ENCODE measurements at places on chromosomes 2 and 18.

- DNase-seq = no peak
Observed at GRCh38 chr2:143730155-143730952, 601.1 kb downstream of the ARHGAP15 start.

GRCh38 chr2:58428096-58429013, 187.2 kb upstream of the FANCL start:
- DNase-seq = no peak

DNA sequence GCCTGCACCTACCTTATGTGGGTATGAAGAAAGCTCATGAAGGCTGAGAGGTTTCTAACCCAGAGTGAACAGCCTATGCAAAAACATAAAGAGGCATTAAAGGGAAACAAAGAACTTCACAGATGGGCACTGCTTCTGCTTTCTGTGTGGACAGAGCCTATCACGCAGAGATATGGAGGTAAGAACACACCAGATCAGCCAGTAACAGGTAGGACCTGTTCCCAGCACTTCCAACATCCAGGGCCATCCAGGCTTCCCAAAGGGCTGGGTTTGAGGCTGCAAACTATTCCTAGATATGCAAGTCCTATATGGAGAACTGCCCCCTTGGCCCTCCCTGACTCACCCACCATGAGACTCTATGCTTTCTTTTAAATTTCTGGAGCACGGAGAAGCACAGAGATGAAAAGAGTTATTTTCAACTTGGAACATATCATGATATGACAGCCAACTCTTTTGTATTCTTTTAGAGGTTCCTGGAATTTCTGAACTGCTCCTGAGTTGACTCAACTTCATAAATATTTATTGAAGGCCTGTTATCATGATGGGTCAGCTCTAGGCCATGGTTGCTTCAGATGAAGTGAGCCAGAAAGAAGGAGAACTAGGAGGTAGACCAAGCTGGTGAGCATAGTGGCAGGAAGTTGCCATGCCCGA, 77.4 kb upstream of the PPP1CB start:
- DNase-seq = no peak

- DNase-seq = no peak
Observed at GRCh38 chr2:42055573-42056514, 8.0 kb downstream of the PKDCC start.

DNA sequence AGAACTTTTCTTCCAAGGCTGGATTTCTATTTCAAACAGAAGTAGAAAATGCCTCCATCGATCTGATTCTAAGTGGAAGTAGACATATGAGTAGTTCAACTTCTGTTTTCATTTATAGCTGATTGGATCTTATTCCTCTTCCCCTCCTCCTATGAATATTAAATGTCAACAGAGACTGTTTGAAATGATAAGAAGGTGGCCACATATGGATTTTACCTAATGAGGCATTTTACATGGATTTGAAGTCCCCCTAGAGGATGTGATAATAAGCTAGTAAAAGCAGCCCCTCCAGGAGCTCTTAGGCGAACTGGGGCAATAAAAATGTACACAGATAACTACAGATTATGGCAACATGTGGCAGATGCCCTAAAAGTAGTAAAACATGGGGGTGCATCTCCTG, 71.0 kb downstream of the UPP2 start:
- DNase-seq = no peak

DNA sequence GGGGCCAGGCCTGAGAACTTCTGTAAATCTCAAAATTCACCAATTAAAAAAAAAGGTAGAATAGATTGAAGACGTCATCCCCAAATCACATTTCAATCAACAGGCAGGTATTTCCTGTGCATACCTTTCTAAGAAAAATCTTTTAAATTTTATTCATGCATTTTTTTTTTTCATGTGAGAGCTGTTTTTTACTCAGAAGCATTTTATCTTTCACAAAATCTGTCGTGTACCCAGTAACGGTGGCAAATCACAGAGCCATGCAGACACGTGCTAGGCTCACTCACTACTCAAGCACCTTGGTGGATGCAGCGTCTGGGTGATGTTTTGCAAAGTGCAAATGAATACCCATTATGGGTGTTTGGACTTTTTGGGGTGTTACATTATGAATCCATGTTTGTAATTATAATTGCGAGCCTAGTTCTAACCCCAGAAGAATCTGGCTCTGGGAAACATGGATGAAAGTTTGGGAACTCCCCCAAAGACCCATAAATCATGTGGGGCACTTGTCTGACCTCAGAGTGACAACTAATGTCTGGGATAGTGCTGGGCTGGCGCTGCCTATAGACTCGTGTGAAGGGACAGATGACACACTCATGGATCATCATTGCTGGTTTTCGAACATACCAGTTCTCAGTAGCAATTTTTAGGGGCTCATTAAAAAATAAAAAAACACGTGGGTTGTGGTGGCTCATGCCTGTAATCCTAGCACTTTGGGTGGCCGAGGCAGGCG, 335.2 kb downstream of the LPIN1 start:
- no peak for DNase-seq

DNA sequence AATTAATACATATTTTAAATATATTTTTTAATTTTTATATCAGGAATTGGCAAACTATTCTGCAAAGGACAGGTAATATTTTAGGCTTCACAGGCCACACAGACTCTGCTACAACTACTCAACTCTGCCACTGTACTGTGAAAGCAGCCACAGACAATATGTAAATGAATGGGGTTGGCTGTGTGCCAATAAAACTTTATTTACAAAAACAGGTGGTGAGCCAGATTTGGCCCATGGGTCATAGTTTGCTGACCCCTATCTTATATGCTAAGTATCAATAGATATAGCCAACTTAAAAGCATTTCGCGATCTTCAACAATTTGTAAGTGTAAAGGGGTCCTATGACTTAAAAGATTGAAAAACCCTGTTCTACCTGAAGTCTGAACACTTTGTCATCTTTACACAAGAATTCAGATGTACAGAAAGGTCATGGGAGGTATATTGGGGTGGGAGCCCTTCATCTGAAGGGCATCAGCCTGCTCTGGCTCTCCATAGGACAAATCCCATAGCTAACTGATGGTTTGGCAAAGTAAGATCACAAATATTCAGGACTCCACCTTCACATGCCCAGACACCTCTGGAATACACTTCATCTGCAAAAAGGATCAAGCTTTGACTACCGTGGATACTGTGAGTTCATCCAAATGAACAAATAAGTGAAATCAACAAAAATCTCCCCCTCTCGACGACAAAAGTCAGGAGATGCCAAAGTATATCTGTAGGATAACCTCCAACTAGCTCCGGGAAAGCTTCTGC, 65.9 kb downstream of the C1D start:
- no peak for DNase-seq

DNA sequence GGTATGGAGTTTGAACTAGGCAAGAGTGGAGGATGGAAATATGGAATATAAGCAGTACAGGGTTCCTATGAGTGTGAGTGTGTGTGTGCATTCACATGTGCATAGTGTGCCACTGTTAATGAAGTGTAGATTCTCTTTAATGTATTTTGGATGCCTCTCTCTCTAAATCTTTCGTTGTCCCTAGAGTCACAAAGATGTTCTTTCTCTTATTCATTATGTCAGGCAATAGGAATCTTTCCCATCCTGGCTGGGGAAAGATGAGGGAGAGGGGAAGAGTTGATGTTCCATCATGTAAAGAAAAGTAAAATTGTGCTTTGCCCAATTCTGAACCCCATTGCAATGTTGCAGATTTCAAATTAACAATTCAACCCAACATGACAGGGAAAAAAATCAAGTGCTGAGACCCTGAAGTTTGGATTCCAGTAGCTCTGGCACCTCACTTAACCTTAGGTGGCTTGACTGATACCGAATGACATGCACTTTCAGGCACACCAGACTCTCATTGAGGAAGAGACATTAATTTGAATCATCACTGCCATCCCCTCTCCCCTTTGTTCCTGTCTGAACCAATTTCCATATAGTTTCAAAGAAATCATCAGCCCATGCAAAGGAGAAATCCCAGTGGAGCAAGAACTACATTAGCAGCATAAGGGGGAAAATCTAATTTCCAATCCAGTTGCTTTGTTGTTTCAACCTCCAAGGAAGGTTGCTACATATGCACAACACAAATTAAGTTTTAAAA, 28.0 kb downstream of the KLF7 start:
- no peak for DNase-seq

DNA sequence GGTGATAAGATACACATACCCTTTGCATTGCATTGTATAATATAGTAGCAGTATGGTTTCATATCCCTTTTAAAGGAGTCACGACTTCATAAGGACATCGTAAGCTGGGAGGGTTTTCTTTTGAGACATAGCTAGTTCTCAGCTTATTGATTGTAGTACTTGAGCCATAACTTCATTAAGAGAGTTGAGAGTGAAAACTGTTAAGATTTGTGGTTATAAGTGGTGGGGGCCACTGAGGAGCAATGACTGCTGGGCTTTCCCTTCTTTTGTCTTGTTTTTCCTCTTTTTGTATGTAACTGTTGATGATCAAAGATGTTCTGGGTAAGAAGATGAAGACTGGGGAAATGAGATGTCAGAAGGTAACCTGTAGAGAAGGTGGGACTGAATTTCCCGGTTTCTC, 11.0 kb downstream of the EIF5B start:
- DNase-seq = no peak

DNA sequence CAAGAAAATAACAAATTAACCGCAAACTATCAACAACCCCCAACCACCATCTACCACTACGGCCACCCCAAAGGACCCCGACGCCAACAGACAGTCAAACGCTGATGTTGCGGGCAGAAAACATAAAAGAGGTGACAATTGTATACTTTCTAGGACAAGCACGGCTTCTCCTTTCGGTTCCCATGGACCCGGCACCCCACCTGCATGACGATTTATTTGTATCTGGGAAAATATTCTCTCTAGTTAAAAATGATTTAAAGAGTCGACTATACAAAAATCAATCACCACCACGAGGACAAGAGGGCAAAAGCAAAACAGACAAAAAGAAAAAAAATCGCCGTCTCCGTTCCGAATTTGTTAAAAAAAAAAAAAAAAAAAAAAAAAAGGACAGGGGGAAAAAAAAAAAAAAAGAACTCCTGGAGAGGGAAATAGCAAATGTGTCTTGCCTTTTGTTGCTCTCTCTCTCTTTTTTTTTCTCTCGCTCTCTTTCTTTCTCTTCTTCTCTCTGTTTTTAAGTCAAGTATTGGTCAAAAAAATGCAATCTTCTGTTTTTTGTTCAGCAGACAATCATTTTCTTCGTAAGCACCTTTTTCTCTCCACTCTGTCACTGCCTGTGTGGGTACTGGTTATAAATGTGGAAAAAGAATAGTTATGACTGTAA, 3.6 kb downstream of the SIX3 start:
- no peak for DNase-seq

DNA sequence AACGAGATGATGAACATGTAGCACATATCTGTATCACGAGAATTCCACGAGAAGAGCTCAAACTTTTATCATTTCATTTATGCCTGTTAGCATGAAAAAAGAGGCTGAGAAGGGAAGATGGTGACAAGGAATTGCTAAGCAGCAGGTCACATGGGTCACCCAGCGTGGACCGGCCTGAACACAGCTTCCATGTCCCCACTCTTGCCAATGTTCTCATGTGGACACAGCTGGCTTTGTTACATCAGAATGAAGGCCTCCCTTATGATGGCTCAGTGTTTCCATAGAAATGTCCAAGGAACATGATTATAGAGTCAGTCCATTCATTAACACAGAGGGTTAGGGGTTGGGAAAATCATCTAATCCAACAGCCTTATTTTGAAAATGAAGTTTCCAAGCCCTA, 215.4 kb downstream of the CMPK2 start:
- DNase-seq = no peak

GRCh38 chr18:37539236-37539635, 26.4 kb downstream of the CELF4 start:
- no peak for DNase-seq

DNA sequence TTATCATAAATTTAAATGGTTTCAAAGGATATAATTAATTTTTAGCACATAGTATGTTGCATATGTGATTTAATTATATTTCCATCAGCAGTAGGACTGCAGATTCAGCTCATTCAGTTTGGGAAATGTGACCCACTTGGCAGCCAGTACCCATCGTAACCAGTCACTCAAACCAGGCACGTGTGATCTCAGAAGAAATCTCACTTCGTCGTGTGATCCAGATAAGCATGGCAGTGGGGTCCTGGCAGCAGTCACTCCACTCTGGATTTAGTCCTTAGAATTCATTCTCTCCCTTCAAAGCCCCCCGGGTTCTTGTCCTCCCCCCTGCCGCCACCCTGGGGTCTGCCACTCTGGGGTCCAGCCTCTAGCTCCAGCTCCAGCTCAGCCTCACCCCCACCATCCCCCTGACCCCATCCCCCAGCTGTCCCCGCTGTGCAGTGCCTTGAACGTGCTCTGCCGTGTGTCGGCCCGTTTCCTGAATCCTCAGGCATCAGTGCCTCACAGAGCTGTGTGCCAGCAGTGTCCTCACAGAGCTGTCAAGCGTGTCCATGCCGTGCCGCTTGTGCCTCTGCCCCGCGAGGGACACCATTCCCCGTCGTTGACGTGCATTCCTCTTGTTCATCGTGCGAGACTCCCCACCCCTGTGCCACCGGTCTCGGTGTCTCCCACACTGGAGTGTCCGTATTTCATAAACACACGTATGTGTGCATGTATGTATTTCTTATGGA, 34.8 kb downstream of the TRAPPC12 start:
- DNase-seq = no peak

DNA sequence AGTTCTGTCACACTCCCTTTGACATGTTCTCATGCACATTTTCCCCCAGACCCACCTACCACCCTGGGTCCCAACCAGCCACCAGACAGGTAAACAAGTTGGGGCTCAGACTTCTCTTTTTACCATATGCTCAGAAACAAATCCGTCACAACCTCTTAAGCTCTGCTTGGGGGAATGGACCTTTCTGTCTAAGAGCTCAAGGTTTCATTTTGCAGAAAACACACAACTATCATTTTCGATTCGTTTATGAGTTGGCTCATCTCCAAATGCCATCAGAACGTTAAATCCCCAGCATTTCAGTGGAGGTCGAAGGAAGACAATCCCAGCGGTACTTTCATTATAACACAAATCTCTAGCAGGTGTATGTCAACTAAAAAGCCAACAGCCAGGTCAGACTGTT, 30.6 kb upstream of the NCK2 start:
- no peak for DNase-seq

- DNase-seq = no peak
Observed at GRCh38 chr2:169362894-169363559, 693 bp upstream of the LRP2 start.

DNA sequence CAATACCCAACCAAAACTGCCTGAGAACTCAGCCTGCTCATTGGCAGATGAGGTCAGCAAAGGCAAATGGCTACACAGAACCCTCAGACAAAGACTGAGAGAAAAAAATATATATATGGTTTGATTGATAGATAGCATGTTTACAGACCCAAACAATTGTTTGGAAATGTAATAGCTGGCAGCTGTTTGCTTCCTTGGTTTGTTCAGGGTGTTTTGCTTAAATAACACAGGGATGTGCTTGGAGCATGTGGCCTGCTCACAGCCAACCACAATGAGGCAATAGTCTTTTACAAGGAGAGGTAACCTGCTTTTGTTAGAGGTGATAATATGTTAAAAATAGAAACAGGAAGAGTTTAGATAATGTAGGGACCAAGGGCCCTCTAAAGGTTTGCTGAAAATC, 84.5 kb downstream of the PDK1 start:
- DNase-seq = no peak

GRCh38 chr18:13279181-13280069, 60.9 kb downstream of the LDLRAD4 start:
- no peak for DNase-seq

- no peak for DNase-seq
Observed at GRCh38 chr2:73910873-73911547, 15.7 kb upstream of the DGUOK start.

- no peak for DNase-seq
Observed at GRCh38 chr18:30920351-30920750, 122.2 kb downstream of the DSC3 start.
